ENCODE measurements at places on chromosomes 16 and 17. TPM values are rescaled to one million over a fixed set of nuclear protein-coding genes. Genes with fewer than 3 reads are reported as not detected.

UMOD gene
- total RNA-seq: not detected

HCRT gene
- total RNA-seq: not detected

PDK2 gene
- 20.7 TPM for total RNA-seq

LPCAT2 gene
- 2.2 TPM for total RNA-seq

OR2C1 gene
- total RNA-seq: 0.94 TPM

OR1A1 gene
- total RNA-seq: not detected

EXOSC6 gene
- 53.2 TPM for total RNA-seq

KCNAB3 gene
- total RNA-seq: 7.5 TPM

MRPL58 gene
- 11.3 TPM for total RNA-seq

LITAFD gene
- total RNA-seq: not detected

HEATR9 gene
- total RNA-seq: not detected

PIPOX gene
- total RNA-seq: 4.7 TPM

CACNG3 gene
- total RNA-seq: 4.4 TPM

TBC1D3G gene
- not detected for total RNA-seq

CEP295NL gene
- total RNA-seq: 6.3 TPM

NOG gene
- 3.1 TPM for total RNA-seq

YBX2 gene
- total RNA-seq: 2.5 TPM

TNFRSF12A gene
- total RNA-seq: not detected

ABCA3 gene
- total RNA-seq: 57.3 TPM

ASGR1 gene
- total RNA-seq: 12.5 TPM

GLIS2 gene
- total RNA-seq: 4.7 TPM

GCGR gene
- not detected for total RNA-seq

KRT32 gene
- total RNA-seq: not detected

PRR15L gene
- not detected for total RNA-seq

MYO15A gene
- total RNA-seq: 9.4 TPM

CD7 gene
- total RNA-seq: not detected

C16orf89 gene
- 1.3 TPM for total RNA-seq

SGCA gene
- total RNA-seq: not detected

KRTAP4-1 gene
- not detected for total RNA-seq

TIGD7 gene
- 24.1 TPM for total RNA-seq

CNTNAP1 gene
- total RNA-seq: 12.5 TPM

CCL8 gene
- not detected for total RNA-seq

PDILT gene
- not detected for total RNA-seq

APOBR gene
- 0.31 TPM for total RNA-seq

RSKR gene
- total RNA-seq: 62.0 TPM

USP36 gene
- total RNA-seq: 32.9 TPM

RNU2-1 gene
- total RNA-seq: not detected

LASP1 gene
- total RNA-seq: 77.9 TPM

DYNLRB2 gene
- total RNA-seq: 1.6 TPM

GUCY2D gene
- total RNA-seq: not detected

POLR3E gene
- total RNA-seq: 50.1 TPM

SCGB1C2 gene
- not detected for total RNA-seq

CX3CL1 gene
- total RNA-seq: 3.1 TPM

EMP2 gene
- 3.1 TPM for total RNA-seq

B3GNT9 gene
- total RNA-seq: 0.63 TPM

All from parietal lobe (tissue), 2 donors.